ENCODE measurements at places on chromosomes 11 and 22. TPM values are rescaled to one million over a fixed set of nuclear protein-coding genes. Genes with fewer than 3 reads are reported as not detected.

NLRP6 gene
- total RNA-seq: not detected

- peak; percentile 44 for DNase-seq
Observed at GRCh38 chr11:125448136-125448535, 47.9 kb downstream of the FEZ1 start.

- no peak for DNase-seq
Observed at GRCh38 chr11:79249295-79249993, 191.4 kb downstream of the TENM4 start.

DNA sequence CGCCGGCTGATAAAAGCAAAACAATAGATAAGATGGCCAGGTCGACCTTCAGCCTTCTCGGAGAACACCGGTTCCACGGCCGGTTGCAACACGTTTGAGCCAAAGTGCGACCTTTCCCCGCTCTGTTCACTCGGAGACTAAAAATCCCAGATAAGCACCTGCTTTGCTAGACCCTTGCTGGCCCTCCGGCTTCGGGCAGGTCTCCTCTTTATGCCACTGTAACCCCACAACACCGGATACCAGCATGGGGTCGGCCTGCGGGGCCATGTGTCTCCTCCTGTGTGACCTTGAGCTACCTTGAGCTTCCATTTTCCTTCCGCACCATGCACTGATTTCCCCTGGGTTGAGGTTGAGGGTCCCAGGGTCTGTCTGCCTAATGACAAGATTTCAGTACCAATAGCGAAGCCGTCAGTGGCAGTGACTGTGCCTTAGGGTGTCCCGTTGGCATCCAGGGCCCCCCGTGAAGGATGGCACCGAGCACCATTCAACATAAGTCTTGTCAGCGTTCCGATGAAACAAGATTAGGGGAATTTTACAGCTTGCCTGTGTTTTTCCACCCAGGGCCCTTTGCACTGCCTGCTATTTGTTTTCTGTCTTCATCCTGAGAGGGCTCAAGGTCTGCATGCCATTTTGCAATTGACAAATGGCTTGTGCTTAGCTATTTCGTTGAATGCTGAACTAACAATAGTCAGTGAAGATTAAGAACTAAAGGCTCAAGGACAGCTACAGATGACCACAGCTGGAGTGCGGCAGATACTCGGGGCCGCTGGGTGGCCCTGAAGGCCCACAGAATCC, 118.6 kb downstream of the KCNQ1 start:
- no peak for DNase-seq

SCGB1D2 gene
- total RNA-seq: 6.0 TPM

Data from SK-MEL-5 (cell line).